ENCODE measurements at places on chromosomes 7 and 10.

- DNase-seq = no peak
Measured at GRCh38 chr10:16521311-16522016, at the start of gene C1QL3. C1QL3 (minus strand) TSS chr10:16521879; CDS start chr10:16521065, 814 bp downstream.

DNA sequence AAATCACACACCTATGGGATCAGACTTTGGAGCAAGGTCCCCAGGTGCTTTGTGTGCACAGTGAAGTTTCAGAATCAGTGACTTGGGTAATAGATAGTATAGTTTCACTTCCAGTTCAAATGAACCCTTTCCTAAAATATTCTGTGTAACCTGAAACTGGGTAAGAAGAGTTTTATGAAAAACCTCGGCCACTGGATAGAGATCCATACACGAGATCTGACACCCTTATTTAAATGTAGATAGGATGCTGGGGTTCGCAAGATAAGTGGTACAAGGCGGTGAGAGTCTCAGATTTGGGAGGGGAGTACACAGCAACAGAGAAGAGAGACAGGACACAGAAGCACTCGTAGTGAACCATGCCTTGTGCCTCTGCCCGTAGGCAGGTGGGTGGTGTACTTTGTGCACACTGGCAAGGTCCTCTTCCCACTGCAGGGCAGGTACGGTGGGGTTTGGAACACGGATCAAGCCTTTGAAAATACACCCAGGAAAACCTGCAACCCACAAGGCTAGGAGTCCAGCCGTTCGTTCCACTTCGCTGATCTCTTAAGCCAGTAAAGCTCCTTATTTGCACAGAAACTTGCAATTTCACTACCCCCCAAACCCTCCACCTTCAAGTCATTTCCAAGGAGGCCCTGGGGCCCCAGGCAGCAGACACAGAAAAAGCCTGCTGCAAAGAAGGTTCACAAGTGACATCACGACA lies 162.8 kb downstream of the USP6NL start:
- no peak for DNase-seq

DNA sequence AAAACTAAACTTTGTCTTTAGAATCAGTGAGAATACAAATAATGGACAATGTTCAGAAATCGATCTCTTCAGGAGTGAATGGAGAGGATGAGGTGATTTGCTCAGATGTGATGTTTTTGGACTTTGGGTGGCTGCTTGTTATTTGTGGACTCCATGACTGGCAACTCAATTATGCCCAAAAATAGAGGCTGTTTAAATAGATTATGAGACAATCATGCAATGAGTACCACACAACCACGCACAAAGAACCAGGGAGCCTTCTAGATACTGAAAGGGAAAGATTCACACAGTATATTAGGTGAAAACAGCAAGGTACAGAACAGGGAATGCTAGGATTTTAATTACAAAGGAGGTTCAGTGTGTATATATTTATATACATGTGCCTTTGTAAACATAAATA lies 141.3 kb upstream of the ANK3 start:
- no peak for DNase-seq

- DNase-seq = no peak
Measured at GRCh38 chr10:24642921-24643678, 80.6 kb downstream of the ARHGAP21 start.

GRCh38 chr7:112571852-112572607 lies 91.2 kb downstream of the LSMEM1 start:
- no peak for DNase-seq

DNA sequence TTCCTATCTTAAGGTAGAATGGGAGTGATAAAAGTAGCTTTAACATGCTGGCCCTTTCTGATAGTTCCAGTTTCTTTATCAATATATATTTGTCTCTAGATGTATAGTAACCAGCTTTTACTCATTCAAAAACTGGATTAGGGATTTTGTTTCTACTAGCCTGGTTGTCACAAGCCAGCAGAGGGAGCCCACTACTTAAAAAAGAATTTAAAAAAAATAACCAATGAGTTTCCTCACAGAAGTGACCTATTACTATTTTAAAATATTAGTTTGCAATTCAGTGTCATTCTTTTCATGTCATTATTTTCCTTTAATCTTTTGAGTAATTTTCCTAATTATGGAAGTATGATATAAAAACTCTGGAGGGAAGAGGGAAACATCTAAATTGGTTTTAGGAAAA lies 142.1 kb downstream of the PHTF2 start:
- no peak for DNase-seq

- no peak for DNase-seq
Measured at GRCh38 chr10:45653454-45653853, 19.1 kb downstream of the ZFAND4 start.
